ENCODE measurements at places on chromosomes 2 and 18.
A peak's percentile ranks its signal among the peaks of the same experiment; 100 is the strongest.

- no peak for DNase-seq
Observed at GRCh38 chr2:170238776-170239175, 60.8 kb downstream of the MYO3B start.

GRCh38 chr2:54543733-54544396 lies 87.7 kb downstream of the SPTBN1 start:
- DNase-seq: no peak

DNA sequence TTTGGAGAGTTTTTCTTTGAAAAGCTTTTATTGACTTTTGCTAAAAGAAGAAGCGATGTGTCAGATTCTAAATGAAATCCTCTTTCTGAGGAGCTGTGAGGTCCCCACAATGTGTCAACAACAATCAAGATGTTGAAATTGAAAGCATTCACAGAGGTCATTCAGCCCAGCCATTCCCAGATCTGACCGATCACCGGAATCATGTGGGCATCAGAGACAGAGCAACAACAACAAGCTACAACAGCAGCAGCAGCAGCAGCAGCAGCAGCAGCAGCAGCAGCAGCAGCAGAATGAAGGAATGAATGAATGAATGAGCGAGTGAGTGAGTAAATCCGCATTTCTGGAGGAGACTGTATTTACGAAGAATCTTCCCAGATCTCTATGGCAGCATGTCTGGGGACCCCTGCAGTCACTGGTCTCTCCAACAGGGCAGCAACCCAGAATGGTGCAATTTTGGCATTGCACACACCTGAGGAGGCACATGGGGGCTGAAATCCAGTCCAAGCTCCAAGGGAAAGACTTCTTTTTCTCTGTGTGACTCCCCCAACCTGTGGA lies 299.0 kb downstream of the MYCN start:
- no peak for DNase-seq

DNA sequence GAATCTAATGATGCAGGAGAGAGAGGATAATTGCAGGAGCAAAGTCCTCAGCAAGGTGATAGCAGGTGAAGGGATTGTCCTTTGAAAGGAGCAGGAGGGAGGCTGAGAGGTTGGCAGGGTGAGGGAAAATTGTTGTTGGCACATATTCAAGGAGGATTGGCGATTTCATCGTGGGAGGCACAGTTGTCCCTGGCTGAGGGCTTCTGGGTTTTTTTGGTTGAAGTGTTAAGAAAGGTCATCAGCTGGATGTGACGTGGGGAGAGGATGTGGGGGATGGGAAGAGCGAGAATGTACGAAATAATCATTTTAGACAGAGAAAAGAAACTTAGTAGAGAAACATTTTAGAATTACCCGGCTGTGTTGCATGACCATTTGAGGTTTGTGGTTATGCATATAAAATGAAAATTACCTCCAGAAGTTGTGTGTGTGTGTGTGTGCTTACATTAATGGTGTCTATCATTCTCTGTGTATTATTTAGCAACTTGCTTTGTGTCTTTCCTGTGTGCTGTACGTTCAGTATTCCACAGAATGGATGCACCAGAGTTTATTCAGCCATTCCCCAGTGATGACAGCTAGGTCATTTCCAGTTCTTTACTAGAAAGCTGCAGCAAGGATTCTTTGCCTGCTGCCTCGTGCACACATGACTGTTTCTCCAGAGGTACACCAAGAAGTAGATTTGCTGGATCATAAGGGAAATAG lies 67.6 kb downstream of the SDC1 start:
- no peak for DNase-seq

GRCh38 chr2:191247381-191248057 lies 2.3 kb downstream of the MYO1B start:
- peak; percentile 3 for DNase-seq

GRCh38 chr2:163348857-163349380 lies 386.9 kb downstream of the FIGN start:
- DNase-seq: no peak

DNA sequence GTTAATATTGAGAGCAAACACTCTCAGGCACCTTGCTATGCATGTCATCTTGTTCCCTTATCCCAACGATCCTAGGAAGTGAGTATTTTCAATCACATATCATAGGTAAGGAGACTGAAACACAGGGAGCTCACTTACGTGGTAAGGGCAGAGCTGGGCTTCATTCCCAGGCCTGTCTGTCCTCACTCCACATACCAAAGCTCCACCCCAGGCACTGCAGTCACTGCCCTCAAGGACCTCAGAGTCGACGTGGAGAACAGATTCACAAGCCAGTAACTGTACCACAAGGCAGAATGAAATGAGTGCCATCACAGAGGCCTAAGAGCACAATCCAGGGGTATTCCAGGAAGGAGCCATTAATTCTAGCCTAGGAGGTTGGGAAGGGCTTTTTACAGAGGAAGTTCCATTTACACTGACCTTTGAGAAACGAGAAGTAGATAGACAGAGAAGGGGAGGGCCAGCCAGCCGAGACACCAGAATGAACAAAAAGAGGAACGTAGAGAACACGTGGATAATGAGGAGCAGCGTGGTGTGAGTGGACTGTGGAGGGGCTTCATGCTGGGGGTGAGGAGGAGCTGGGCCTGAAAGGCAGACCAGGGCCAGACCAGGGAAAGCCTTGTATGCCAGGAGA lies 48.6 kb downstream of the KIAA2012 start:
- DNase-seq: no peak

DNA sequence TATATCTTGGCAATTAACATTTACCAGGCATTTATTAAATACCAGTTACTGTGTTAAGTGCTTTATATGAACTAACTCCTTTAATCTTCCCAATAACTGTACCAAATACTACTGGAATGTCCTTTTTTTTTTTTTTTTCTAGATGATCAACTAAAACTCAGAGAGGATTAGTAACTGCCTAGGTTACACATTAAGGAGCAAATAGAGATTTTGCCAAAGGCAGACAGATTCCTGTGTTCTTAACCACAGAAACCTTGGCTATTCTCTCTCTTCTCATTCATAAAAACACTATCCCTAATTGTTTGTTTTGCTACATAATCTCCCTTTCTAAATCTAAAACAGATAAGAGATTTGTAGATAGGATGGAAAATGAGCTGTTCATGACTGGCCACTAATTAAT lies 13.3 kb downstream of the DHX57 start:
- no peak for DNase-seq

- no peak for DNase-seq
Observed at GRCh38 chr2:115652652-115653051, 1210.2 kb downstream of the DPP10 start.

DNA sequence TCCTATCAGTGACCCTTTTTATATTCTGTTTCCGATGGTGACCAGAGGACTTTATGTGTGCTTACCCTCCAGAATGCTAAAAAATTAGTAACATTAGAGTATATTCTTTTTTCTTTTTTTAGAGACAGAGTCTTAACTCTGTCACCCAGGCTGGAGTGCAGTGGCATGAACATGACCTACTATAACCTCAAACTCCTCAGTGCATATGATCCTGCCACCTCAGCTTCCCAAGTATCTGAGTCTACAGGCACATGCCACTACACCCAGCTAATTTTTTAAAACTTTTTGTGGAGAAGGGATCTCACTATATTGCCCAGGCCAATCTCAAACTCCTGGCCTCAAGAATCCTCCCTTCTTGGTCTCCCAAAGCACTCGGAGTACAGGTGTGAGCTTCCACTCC lies 74.6 kb downstream of the MALT1 start:
- DNase-seq: no peak

DNA sequence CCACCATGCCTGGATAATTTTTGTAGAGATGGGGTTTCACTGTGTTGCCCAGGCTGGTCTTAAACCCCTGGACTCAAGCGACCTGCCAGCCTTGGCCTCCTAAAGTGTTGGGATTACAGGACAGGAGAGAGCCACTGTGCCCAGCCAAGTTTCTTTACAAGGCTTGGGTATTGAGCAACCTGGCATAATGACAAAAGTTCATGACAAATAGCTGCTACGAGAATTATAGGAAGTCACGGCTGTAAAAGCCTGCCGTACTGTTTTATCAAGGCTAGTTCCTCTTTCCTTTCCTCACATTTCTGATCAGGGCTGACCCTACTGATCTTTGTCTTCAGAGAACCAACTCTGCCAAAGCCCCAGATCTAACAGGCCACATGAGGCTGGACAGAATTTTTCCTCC lies 490.4 kb upstream of the SPRED2 start:
- DNase-seq: no peak

- DNase-seq: no peak
Observed at GRCh38 chr18:45538444-45538843, 76.8 kb upstream of the SLC14A2 start.

DNA sequence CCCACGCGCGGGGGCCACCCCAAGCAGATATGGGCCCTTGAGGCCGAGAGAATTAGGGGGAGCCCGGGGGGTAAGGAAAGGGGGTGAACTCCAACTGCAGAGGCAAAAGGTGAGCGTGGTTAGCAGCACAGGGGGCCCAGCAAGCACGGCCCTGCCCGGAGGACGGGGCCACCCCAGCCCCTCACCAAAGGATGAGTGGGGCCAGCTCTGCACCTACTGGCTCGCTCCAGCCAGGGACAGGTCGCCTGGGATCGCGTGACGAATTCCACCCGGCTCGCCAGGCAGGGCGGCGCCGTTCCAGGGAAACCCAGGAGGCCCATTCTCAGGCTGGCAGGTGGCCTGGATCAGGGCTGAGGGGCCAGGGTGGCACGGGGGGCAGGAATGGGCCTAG lies 38.6 kb downstream of the BIN1 start:
- DNase-seq: no peak

DNA sequence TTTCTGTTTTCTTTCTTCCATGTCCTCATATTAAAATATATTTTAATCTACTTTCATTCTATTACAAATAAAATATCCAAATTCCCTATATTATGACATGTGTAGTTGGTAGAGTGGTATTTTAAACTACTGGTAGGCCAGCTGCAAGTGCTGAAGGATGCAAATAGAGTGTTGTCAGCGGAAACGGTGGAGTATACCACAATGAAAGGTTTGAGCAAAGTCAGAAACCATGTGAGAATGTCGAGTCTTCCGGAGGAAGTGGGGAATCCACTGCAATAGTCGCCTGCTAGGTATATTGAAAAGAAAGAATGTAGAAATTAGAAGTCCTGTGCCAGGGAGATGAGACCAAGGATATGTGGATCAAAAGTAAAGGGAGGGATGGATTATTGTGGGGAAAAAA lies 373.9 kb downstream of the DSEL start:
- DNase-seq: no peak

- DNase-seq: no peak
Observed at GRCh38 chr2:6524691-6525474, 340.8 kb downstream of the CMPK2 start.

DNA sequence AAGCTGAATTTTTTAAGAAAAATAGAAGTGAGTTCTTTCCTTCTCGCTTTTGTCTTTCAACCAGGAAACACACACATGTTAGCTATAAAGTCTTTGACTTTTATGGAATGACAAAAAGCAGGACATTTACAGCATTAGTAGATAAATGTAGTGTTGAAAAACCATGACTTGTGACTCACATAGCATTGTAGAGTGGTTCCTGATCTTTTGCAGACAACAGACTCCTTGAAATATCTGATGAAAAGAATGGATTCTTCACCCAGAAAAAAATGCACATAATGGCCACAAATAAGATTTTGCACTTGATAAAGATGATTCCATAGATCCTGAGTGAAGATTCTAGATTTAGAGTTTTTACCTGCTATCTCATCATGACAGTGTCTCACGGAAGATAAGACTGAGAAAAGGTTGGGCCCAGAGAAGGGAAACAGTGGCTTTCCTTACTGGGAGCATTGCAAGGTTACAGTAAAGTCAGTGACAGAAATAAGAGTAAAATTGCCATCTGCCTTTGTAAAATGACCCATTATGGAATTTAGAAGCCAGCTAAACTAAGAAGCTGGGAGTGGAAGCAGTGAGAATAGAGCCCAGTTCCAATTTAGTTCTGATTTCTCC lies 14.0 kb downstream of the SMARCAL1 start:
- no peak for DNase-seq

GRCh38 chr2:220936641-220937197 lies 635.4 kb downstream of the EPHA4 start:
- DNase-seq: no peak

DNA sequence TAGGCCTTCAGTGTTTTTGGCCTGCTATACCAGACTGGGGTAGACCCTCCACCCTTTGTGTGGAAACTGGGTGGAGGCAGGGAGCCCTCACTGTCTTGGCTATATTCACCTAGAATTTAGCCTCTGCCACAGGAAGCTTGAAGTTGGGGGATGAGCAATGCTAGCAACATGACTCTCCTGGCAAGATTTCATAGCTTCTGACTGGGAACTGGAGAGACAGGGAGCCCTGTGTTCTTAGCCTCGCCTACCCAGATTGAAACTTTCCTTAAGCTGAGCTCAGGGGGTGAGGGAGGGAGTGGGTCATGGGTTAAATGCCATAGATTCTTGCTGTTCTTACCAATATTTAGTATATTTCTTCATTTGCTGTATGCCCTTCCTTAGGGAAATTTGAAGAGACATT lies 46.8 kb upstream of the FAM98A start:
- DNase-seq: no peak

DNA sequence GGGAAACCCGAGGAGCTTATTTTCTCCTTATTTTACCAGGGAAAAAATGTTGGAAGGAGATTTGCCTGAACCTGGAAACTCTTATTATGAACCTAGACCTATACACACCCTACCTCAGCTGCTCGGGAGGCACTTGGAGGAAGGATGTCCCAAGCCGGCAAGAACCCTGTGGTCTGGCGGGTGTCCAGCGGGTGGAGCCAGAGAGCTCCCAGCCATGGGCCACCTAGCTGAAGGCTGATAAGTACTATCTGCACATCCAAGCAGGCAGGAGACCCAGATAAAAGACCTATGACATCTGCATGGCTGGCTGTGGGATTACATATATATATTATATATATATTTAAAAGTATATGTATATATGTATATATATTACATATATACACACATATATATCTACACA lies 1.1 kb upstream of the SLC14A1 start:
- peak; percentile 71 for DNase-seq

GRCh38 chr2:191045141-191045540 lies 31.2 kb upstream of the STAT1 start:
- DNase-seq: no peak

DNA sequence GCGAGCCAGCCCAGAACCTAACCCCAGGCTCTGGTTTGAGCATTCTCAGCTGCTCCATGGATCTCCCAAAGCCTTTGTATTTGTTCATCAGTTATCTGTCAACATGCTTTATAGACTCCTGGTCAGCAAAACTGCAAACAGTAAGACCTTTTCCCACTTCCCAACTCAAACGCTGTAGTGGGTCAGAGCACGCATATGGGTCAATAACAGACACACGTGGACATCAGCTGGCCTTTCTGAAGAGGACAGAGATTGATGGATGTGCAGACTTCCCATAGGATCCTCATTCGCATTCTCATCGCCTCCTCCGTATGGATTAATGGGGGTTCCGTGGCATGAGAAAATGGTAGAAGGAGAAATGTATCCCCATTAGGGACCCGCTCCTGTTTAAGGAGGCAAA lies 508.1 kb downstream of the EIPR1 start:
- DNase-seq: no peak

GRCh38 chr2:73289304-73289703 lies 4.0 kb downstream of the EGR4 start:
- no peak for DNase-seq
